ENCODE measurements at places on chromosomes 5 and 9.

DNA sequence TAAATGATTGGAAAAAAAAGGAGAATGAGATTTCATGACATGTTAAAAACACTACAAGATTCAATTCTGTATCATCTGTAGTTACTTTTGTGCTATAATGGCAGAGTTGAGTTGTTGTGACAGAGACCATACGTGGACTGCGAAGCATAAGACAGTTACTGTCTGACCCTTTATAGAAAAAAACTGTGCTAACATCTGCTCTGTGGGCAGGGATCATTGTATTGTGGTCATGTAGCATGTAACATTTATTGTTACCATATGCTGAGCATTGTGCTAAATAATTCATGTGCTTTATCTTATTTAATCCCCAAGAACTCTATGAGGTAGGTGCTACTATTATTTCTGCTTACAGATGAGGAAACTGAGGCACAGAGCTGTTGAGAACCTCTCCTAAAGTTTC is 147.3 kb upstream of the HMHB1 start:
- DNase-seq: no peak

DNA sequence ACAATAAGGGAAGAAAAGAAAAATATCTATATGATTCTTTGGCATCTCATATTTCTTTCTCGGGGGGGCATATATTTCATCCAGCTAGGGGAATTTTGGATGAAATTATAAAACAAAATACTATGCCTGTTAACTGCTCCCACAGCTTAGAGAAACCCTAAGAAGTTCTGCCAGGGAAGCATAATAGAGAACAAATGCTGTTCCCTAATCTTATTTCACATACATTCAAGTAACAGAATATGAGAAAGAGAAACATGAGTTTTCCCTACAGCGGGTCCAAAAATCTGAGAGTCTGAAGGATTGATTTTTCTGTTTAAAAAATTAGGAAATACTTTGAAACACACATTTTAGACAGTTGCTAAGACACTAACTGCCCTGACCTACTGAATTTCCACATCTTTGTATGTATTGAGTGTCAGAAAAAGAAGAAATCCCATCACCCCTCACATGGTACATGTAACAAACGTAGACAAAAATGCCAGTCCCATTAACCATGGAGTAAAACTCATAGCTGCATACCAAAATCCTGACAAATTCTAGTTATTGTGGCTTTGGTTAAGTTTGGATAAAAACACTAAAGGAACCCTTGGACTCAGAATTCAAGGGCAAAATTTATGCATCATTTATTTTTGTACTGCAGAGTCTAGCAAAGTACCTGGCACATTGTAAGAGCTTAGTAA is 620.2 kb upstream of the DMAC1 start:
- DNase-seq: no peak

GRCh38 chr9:21709464-21710058 is 92.9 kb upstream of the MTAP start:
- peak; percentile 36 for DNase-seq

GRCh38 chr9:131423171-131423581 is 29.3 kb downstream of the PRRC2B start:
- peak; percentile 97 for DNase-seq

DNA sequence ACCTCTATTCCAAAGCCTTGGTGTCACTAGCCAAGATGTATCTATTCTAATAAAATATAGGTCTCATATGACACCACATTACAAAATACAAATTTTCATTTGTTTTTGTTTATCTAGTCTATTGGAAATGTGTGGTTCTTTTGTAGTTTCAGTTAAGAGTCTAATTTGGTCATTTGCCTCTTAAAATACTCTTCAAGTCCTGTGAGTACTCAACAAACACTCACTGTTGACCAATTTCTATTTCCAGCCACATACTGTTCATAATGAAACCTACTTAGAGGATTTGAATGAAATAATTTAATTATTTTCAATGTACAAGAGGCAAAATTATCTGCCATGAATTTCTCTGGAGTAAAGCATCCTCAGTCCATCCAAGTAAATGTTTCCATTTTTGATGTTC is 40.6 kb downstream of the SLC1A3 start:
- no peak for DNase-seq

DNA sequence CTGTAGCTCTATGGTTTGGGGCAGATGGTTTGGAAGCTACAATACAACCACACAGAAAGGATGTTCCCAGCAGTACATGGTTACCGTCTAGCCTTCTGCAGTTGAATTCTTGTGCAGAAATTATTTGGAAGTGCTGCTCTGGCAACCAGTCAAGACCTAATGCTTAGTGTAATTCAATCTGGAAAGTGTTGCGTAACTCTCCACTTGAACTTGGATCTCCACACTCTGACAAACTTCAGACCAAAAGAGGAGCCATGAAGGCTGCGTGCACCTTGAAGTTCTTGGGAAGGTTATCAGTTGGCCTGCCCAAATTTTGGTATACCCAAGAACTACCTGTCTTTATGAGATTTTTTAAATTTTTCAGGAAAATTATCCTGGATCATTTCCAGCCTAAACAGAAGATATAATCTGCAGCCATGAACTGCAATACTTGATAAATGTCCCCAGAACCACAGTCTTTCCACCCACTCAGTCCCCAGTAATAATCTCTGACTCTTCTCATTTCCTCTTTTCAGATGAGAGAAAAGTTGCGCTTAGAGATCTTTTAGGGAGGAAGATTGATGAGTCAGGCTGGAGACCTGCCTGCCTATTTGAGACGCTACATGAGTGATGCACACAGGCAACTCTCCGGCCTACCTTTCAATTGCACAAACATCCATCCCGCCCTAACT is 159.9 kb downstream of the FANCC start:
- no peak for DNase-seq

DNA sequence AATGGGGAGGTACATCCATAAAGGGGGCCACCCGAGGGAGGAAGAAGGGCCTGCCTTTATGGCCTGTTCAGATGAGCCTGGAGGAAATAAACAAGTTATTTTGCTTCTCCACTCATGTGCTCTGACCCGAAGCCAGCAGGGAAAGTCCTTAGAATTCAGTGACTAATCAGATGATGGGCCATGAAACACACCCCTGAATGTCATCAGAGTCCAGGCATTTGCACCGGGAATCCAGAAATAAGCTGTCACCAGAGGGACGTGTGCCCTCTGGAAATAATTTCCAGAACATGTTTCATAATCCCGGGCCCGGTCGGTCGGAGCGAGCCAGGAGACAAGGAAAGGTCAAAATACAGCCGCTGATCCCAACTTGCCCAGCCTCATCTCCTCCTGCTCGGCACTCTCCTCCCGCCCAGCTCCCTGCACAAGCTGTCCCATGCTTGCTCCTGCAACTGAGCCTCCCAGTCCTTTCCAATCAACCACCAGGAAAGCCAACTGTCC is 73.6 kb upstream of the ZNF622 start:
- DNase-seq: peak; percentile 99

- DNase-seq: no peak
Measured at GRCh38 chr9:76686756-76687155, 77.5 kb upstream of the PCA3 start.

DNA sequence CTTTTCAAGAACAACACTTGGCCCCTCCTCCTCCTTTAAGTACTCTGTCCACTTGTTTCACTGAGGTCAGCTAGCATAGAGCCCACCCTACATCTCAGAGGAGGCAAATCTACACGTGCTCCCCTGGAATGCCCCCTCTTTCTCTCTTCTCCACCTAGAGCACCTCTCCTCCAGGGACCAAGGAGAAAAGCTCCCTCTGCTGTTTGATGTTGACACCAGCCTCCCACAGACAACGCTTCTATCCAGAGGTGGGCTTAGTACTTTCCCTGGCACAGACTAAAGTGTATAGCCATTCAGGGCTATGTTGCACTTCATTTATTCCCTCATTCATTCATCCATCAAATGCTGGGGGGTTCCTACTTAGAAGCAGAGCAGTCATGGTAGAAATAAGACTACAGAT is 68.2 kb upstream of the TAF1L start:
- no peak for DNase-seq

DNA sequence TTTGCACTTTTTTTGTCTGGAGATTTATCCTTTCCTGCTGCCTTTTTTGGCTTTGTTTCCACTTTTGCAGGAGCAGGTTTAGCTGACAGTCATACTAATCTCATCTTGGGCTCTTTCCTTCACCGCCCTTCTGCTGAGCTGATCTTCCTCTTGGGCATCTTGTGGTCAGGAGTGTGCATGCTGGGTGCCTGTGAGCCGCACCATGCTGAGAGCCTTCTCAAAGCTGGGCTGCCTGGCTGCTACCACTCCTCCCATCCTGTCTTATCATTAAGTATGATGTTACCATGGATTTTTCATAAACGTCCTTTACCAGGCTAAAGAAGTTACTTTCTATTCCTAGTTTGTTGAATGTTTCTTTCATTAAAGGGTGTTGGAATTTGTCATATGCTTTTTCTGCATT is 49.5 kb upstream of the MCCC2 start:
- no peak for DNase-seq

DNA sequence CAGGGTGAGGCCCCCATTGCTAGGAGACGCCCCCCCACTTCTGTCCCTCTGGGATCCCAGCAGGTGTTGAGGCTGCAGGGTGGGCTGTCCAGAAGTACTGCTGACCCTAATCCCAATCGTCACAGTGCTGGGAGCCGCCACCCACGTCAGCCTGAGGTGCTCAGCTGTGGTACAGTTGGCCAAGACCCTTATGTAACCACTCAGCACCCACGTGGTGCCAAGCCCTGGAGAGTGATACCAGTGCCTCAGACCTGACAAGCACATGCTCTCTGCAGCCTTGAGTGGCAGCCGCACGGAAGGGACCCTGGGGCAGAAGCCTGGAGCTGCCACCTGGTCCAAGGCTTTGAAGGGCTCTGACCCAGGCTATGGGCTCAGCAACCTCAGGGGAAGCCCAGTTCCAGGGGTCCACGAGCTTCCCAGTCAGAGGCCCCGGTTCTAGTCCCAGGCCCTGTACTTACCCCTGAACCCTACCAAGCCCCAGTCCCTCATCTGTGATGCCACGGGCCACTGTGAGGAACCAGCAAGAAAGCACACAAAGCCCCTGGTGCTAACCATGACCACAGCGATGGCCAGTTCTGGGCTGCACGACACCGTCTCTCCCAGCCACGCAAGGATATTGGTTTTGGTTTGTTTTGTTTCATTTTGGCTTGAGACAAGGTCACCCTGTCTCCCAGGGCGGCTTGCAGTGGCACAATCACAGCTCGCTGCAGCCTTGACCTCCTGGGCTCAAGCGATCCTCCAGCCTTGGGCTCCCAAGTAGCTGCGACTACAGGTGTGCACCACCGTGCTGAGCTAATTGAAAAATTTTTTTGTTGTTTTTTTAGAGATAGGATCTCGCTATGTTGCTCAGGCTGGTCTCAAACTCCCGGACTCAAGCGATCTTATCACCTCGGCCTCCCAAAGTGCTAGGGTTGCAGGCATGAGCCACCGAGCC is 50.7 kb downstream of the DBH start:
- no peak for DNase-seq

DNA sequence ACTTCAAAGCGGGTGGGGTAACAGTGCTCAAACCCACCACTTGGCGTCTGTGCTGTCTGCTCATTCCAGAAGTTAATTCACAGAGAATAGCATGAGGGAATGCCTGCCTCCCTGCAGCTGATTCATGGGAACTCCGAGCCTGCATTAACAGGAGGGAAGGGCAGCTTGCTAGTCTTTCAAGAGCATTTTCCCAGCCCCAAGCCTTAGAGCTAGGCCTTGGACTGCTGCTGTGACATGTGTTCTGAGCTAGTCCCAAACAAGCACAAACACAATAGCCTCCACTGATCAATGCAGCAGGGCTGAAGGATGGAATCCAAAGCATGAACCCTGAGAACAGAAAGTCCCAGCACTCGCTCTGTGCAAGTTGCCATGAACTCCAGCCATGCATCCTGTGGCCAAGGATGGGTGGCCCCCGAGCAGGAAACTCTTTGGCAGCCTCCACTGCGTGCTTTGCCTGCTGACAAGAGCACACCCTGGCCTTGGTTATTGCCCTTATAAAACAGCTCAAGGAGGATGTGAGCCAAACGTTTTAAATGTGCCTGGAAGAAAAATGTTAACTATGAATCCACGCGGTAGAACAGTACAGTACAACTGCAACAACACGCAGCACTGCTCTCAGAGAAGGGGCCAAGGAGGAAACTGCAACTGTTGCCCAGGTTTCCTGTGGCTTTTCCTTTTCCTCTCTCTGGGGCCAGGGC is 653.1 kb upstream of the KLF4 start:
- no peak for DNase-seq

DNA sequence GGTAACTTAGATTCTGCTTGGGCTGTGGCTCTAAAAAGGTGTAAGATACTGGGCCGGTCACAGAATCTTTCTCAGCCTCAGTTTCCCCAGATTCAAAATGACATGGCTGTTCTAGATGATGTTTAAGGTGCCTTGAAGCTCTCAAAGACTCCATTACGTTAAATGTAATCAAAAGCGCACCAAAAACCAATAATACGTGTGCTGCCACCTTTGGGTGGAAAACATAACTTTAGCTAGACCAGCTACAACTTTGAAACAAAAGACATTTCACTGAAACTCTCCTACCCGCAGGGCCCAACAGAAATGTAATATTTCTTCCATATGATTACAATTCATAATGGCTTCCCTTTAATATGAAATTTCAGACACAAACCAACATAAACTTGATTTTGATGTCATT is 35.0 kb upstream of the PCSK5 start:
- DNase-seq: peak; percentile 19

GRCh38 chr5:178895615-178896571 is at the start of gene ZFP2:
Gene ZFP2, plus strand, starts transcription at chr5:178895913. Its CDS starts 35,401 bp downstream, at chr5:178931314.
- peak; percentile 25 for DNase-seq

- no peak for DNase-seq
Measured at GRCh38 chr5:9239071-9239470, 306.8 kb downstream of the SEMA5A start.

- peak; percentile 56 for DNase-seq
Measured at GRCh38 chr9:38154501-38155421, 85.7 kb upstream of the SHB start.

GRCh38 chr9:76690973-76691370 is 73.3 kb upstream of the PCA3 start:
- no peak for DNase-seq

DNA sequence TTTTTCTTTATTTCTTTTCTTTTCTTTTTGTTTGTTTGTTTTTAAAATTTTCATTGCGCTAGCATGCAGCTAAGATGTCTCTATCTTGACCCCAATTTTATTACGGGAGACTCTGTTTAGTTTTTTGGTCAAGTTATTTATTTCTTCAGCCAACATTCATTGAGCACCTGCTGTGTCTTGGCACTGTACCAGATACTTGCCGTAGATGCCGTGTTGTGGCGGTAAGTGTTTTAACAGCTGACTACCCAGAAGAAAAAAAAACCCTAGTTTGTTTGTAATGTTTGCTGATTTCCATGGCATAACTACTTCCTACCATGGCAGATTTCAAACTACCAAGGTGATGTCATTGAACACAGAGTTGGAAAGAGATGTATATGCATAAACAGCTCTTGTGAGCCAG is 65.0 kb downstream of the UGCG start:
- DNase-seq: peak; percentile 95

DNA sequence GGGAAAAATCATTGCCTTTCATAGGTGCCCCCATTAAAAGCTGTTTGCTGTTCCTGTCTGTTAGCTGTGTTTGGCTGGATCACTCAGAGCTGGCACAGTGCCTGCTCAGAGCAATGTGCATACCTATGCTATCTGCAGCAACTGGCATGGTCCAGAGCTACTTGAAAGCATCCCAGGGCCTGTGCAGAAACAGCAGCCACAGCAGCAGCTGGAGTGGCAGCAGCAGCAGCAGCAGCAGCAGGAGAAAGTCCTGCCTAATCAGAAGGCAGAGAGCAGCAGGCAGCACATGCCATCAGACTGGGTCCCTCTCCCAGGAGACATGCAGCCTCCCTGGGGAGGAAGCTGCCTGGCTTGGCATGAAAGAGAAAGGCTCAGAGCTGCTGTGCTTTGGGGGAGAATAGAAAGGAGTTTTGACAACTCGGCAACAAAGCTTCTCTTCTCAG is 243.8 kb upstream of the WWC1 start:
- no peak for DNase-seq

GRCh38 chr5:103466495-103466894 is 96.1 kb downstream of the NUDT12 start:
- peak; percentile 29 for DNase-seq
